ENCODE measurements at places on chromosomes 3 and 15. TPM values are rescaled to one million over a fixed set of nuclear protein-coding genes. Genes with fewer than 3 reads are reported as not detected.

DNA sequence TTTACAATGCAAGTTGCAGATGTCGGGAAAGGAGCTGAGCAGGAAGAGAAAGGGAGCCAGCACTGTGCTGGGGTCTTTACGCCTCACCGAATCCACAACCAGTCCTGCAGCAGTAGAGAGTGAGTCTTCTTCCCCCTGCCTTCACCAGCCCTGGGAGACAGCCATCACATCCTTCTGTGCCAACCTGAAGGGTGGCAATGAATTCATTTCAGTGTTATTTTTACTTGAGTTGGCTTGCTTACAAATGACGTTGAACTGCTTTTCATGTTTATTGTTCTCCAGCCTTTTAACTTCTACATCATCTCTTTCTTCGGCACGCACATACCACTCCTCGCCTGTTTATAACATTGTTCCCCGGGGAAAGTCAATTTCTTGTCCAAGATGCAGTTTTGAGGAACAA, 77.1 kb downstream of the TRIM42 start:
- H3K36me3 ChIP-seq: no peaks in the 10 kb centered on the region
- no peak for DNase-seq
- H3K27ac ChIP-seq: no peak overlapping the region
- peaks cover 6% of the 10 kb centered on the region for H3K27me3 ChIP-seq
- peaks cover 15% of the 10 kb centered on the region for H3K4me1 ChIP-seq

GRCh38 chr3:124461838-124462632, 268.2 kb upstream of the UMPS start:
- peaks cover 55% of the 10 kb centered on the region for H3K27me3 ChIP-seq
- no peak overlapping the region for H3K4me3 ChIP-seq
- no peak for DNase-seq
- no peak overlapping the region for H3K27ac ChIP-seq
- no peaks in the 10 kb centered on the region for H3K36me3 ChIP-seq

DNA sequence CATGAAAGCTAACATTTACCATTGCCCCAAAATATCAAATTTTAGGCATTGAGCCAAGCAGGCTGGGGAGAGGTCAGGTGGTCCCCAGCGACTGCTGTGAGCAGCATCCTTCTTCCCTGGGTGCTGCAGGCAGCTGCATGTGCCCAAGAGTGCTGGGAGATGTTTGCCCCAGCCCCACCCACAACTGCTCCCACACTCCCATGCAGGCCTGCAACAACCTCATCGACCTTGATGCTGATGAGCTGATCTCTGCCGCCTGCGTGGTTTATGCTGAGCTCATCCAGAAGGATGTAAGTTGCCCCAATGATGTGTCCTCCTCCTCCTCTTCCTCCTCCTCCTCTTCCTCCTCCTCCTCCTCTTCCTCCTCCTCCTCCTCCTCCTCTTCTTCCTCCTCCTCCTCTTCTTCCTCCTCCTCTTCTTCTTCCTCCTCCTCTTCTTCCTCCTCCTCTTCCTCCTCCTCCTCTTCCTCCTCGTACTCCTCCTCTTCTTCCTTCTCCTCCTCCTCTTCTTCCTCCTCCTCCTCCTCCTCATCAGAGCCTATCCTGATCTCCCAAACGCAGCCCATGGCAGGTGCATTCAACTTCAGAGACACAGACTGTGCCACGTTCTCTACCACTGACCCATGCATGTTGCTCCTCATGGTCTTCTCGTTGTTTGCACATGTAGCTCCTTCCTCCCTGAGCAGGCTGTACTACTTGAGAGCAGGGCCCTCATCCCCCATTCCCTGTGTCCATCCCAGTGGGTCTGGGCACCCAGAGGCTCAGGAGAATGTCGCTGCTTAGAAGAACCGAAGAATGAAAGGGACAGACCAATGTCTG, 15.1 kb downstream of the TBC1D21 start:
- DNase-seq: peak; percentile 19
- H3K36me3 ChIP-seq: no peaks in the 10 kb centered on the region
- H3K4me3 ChIP-seq: no peak overlapping the region
- no peak overlapping the region for H3K27ac ChIP-seq

GRCh38 chr3:129095285-129095684, 26.3 kb downstream of the RAB43 start:
- peaks cover 23% of the 10 kb centered on the region for H3K4me1 ChIP-seq
- H3K4me3 ChIP-seq: no peak overlapping the region
- H3K27ac ChIP-seq: peak overlapping the region; percentile 25
- H3K36me3 ChIP-seq: peaks cover 32% of the 10 kb centered on the region
- no peak for DNase-seq

DNA sequence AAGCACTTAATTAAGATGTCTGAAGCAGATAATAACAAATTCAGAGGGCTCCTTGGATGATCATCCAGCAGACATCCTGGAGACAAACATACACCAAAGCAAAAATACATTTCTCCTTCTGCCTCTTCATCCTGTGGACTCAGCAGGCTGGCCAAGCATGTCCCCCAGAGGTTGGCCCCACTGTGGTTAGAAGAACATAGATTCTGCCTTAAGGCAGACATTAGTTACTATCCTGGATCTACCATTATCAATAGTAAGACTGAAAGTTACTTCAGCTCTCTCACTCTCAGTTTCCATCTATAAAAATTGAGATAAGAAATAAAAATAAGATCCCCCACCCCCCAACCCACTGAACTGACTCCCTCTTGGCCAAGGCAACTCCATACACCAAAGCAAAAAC, 28.6 kb upstream of the TGFBR2 start:
- no peak overlapping the region for H3K4me3 ChIP-seq
- H3K36me3 ChIP-seq: no peaks in the 10 kb centered on the region
- DNase-seq: no peak
- H3K27me3 ChIP-seq: no peaks in the 10 kb centered on the region
- H3K27ac ChIP-seq: no peak overlapping the region

- no peak overlapping the region for H3K4me3 ChIP-seq
- peaks cover 6% of the 10 kb centered on the region for H3K4me1 ChIP-seq
- no peak for DNase-seq
- no peaks in the 10 kb centered on the region for H3K27me3 ChIP-seq
Observed at GRCh38 chr15:48143856-48144255, 23.1 kb downstream of the SLC24A5 start.

GRCh38 chr3:13581485-13582365, 32.8 kb downstream of the FBLN2 start:
- H3K36me3 ChIP-seq: no peaks in the 10 kb centered on the region
- no peaks in the 10 kb centered on the region for H3K27me3 ChIP-seq
- no peak overlapping the region for H3K27ac ChIP-seq
- H3K4me3 ChIP-seq: no peak overlapping the region

The GRK7 gene
- total RNA-seq: not detected

DNA sequence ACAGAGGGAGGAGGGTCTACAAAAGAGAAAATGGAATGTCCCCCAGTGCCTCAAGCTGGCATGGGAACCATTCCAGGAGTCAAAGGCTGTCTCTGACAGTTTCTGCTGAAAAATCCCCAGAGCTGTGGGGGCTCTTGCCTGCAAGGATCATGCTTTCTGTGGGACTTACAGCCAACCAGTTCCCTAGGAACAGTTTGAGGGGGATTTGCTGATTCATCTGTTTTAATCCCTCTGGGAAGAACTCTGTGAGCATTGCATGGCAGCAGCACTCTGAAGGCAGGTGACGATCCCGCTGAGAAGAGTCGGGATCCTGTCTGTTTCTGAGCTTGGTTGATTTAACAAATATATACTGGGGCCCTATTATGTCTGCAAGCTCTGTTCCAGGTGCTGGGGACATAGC, 176.0 kb downstream of the SSR3 start:
- no peak for DNase-seq
- no peaks in the 10 kb centered on the region for H3K4me1 ChIP-seq
- H3K36me3 ChIP-seq: no peaks in the 10 kb centered on the region

The CD200R1 gene
- total RNA-seq: 11.4 TPM

- no peak for DNase-seq
- no peak overlapping the region for H3K27ac ChIP-seq
- no peaks in the 10 kb centered on the region for H3K27me3 ChIP-seq
- H3K4me1 ChIP-seq: no peaks in the 10 kb centered on the region
- no peaks in the 10 kb centered on the region for H3K36me3 ChIP-seq
Observed at GRCh38 chr3:54783611-54784010, 144.2 kb downstream of the LRTM1 start.

DNA sequence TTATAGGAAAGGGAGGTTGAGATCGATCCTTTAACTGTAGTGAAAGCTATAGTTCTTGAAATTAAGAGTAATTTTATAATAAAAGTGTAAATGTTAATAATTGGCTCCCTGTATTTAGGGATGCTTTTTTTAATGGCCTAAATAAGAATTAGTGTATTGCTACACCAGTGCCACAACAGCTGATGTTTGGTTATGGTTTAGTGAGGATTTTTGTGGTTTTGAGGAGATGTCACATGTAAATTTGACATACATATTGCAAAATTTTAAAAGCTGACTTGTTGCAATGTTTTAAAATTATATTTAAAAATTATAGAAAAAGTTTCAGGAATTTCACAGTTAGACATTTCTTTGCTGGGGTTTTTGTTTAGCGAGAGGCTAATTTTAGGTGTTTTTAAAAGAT, 3.9 kb downstream of the TSC22D2 start:
- no peaks in the 10 kb centered on the region for H3K27me3 ChIP-seq
- no peak overlapping the region for H3K27ac ChIP-seq
- peaks cover 12% of the 10 kb centered on the region for H3K36me3 ChIP-seq
- H3K4me1 ChIP-seq: peaks cover 39% of the 10 kb centered on the region

The TTLL13 gene
- 0.47 TPM for total RNA-seq

GRCh38 chr15:89321521-89322410, 12.9 kb downstream of the POLG start:
- peaks cover 43% of the 10 kb centered on the region for H3K36me3 ChIP-seq
- H3K27me3 ChIP-seq: no peaks in the 10 kb centered on the region
- H3K4me3 ChIP-seq: no peak overlapping the region
- H3K27ac ChIP-seq: no peak overlapping the region

The ERICH6 gene
- total RNA-seq: 0.23 TPM

- peaks cover 1% of the 10 kb centered on the region for H3K4me1 ChIP-seq
- no peak overlapping the region for H3K27ac ChIP-seq
- no peak for DNase-seq
- no peaks in the 10 kb centered on the region for H3K36me3 ChIP-seq
Observed at GRCh38 chr3:48402907-48403306, 27.0 kb downstream of the PLXNB1 start.

DNA sequence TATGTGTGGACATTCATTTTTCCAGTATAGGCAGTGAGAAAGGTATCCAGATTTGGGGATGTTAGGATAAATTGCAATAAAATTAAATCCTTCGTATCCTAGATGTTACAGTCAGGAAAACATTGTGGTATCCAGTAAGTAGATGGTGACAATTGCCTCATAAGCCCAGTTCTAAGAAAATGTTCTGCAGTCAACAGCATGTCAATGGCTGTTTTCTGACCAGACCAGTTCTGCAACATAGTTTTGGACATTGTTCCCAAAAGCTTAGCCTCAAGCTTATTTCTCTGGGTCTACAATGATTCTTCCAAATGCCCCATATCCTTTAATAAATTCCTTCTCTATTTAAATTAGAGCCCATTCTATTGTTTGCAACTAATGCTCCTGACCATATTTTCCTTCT, 480.7 kb downstream of the FHIT start:
- H3K4me1 ChIP-seq: no peaks in the 10 kb centered on the region
- no peak for DNase-seq
- no peaks in the 10 kb centered on the region for H3K27me3 ChIP-seq
- no peak overlapping the region for H3K4me3 ChIP-seq

GRCh38 chr3:122619040-122619439, 41.6 kb downstream of the PARP15 start:
- no peak for DNase-seq
- H3K36me3 ChIP-seq: peaks cover 62% of the 10 kb centered on the region
- no peaks in the 10 kb centered on the region for H3K27me3 ChIP-seq
- no peak overlapping the region for H3K27ac ChIP-seq

- no peaks in the 10 kb centered on the region for H3K36me3 ChIP-seq
- no peak for DNase-seq
- no peaks in the 10 kb centered on the region for H3K27me3 ChIP-seq
- H3K27ac ChIP-seq: no peak overlapping the region
- no peak overlapping the region for H3K4me3 ChIP-seq
Observed at GRCh38 chr3:107578091-107578490, 55.3 kb downstream of the BBX start.

The LRRC57 gene
- total RNA-seq: 24.5 TPM

- H3K36me3 ChIP-seq: no peaks in the 10 kb centered on the region
- no peaks in the 10 kb centered on the region for H3K27me3 ChIP-seq
- no peaks in the 10 kb centered on the region for H3K4me1 ChIP-seq
- H3K27ac ChIP-seq: no peak overlapping the region
- H3K4me3 ChIP-seq: no peak overlapping the region
Observed at GRCh38 chr3:24352893-24353553, 141.6 kb downstream of the THRB start.

DNA sequence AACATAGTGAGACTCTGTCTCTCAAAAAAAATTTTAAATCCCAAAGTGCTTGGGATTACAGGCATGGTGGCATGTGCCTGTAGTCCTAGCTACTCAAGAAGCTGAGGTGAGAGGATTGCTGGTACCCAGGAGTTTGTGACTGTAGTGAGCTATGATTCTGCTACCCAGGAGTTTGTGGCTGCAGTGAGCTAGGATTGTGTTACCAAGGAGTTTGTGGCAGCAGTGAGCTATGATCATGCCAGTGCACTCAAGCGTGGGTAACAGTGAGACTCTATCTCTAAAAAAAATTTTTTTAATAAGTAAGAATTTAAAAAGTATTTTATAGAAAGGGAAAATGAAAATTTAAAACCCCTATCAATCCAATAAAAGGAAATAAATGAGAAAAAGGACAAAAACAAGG, 69.5 kb downstream of the FAIM start:
- no peak overlapping the region for H3K4me3 ChIP-seq
- H3K27ac ChIP-seq: no peak overlapping the region
- DNase-seq: no peak
- H3K36me3 ChIP-seq: peaks cover 19% of the 10 kb centered on the region
- no peaks in the 10 kb centered on the region for H3K4me1 ChIP-seq
- H3K27me3 ChIP-seq: no peaks in the 10 kb centered on the region

DNA sequence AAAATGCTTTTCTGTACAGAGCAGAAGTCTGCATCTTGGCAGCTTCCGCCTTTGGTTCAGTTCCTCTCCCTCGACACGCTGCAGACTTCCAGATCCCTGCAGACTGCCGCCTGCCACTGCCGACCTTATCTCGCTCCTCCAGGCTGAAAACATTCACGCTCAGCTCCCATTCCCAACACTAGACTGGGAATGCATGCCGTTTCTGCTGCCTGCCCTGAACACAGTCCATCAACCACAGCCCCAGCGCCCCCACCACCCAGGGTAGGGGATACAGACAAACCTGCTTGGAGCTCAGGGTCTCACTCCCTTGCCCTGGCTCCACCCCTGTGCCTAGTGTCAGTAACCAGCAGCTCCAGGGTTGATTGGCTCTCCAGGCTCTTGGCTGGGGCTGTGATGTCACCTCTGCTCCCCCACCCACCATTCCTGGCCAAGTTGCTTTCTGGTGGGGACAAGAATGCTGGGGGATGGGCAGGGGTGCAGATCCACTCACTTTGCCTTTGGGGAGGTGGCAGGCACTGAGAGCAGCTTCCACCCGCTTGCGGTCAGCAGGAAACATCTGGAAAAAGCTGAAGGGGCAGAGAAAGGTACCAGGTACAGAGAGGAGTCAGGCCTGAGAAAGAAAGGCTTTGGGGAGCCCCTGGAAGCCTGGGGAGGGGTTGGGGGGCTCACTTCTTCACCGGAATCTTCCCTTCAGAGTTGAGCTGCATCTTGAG, 6.1 kb downstream of the PLCB2 start:
- H3K27me3 ChIP-seq: no peaks in the 10 kb centered on the region
- peaks cover 9% of the 10 kb centered on the region for H3K4me1 ChIP-seq
- H3K36me3 ChIP-seq: peaks cover 48% of the 10 kb centered on the region
- DNase-seq: no peak
- H3K27ac ChIP-seq: no peak overlapping the region

GRCh38 chr15:75672646-75673425, 25.1 kb downstream of the SNX33 start:
- H3K27ac ChIP-seq: no peak overlapping the region
- no peak overlapping the region for H3K4me3 ChIP-seq
- no peak for DNase-seq
- no peaks in the 10 kb centered on the region for H3K4me1 ChIP-seq
- no peaks in the 10 kb centered on the region for H3K27me3 ChIP-seq
- H3K36me3 ChIP-seq: no peaks in the 10 kb centered on the region

Data from activated naive CD8-positive, alpha-beta T cell treated with anti-CD3 and anti-CD28 coated beads, Interleukin-2, amount 10 ng/mL, durations not matched to agents 7 days and 5 days (primary cell).